ENCODE measurements at places on chromosomes 6 and 20.

GRCh38 chr6:82322386-82322785 is 41.2 kb upstream of the TPBG start:
- DNase-seq, result no peak

- no peak for DNase-seq
These were observed 302.2 kb upstream of the EPHA7 start for GRCh38 chr6:93721386-93722048.

- DNase-seq, result no peak
These were observed 2.8 kb upstream of the FOXC1 start for GRCh38 chr6:1606780-1607515.

- no peak for DNase-seq
These were observed 67.0 kb upstream of the PDE7B start for GRCh38 chr6:135784507-135784906.

DNA sequence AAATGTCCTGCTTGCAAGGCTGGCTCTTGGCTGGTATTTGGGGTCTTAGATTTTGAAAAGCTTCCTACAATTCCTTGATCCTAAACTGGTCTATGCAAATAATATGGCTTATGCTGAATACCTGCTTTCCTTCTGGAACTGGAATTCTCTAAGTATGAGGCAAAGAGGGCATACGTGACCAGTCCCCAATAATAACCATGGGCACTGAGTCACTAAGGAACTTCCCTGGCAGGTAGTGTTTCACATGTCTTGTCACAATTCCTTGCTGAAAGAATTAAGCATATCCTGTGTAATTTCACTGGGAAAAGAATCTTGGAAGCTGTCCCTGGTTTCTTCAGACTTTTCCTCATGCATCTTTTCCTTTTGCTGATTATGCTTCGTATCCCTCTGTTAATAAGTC is 106.5 kb downstream of the MMS22L start:
- no peak for DNase-seq

DNA sequence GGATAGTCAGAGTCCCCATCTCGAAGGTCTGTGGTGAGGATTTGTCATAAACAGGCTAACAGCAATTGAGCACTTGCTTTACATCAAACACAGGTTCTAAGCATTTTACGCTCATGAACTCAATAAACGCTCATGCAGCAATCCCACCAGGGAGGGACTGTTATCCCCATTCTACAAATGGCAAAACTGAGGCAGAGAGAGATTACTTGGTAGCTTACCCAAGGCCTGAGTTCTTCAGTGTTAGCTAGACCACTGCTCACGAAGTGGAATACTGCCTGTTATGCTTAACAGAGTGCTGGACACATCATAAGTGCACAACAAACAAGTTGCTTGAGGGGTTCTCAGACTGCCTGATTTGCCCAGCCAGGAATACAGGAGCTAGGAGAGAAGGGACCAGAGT is 23.7 kb upstream of the TCP11 start:
- no peak for DNase-seq

Measured in stimulated activated CD4-positive, alpha-beta T cell treated with anti-CD3 and anti-CD28 coated beads, Interleukin-1b, Interleukin-23, amount 100 ng/mL, for 48 hours (primary cell).